Spinal cord (tissue), 10 donors: ENCODE measurements at places on chromosomes 1 and 21. TPM values are rescaled to one million over a fixed set of nuclear protein-coding genes. Genes with fewer than 3 reads are reported as not detected.
A peak's percentile ranks its signal among the peaks of the same experiment; 100 is the strongest.

Gene ASAP3
- 60.6 TPM for total RNA-seq

Gene GJB4
- total RNA-seq = not detected

Gene SPRR2D
- total RNA-seq = not detected

Gene NEK2
- total RNA-seq = 6.9 TPM

Gene OR2L2
- 0.39 TPM for total RNA-seq

Gene GSTM5
- total RNA-seq = 6.6 TPM

DNA sequence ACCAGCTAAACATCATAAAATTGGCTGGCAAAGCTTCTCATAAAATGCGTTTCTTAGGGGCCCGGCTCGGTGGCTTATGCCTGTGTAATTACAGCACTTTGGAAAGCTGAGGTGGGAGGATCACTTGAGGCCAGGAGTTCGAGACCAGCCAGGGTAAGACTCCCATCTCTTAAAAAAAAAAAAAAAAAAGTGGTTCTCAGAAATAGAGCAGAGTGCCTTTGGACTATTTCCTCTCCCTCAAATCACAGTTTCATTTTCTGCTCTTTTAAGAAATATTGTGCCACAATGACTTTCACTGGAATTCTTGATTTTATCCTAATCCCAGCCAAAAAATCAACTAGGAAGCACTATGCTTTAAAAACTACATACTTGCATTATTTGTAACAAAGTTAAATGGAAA lies 13.3 kb downstream of the HSF2BP start:
- no peaks in the 10 kb centered on the region for H3K36me3 ChIP-seq
- H3K27ac ChIP-seq = peak overlapping the region; percentile 58
- DNase-seq = no peak

DNA sequence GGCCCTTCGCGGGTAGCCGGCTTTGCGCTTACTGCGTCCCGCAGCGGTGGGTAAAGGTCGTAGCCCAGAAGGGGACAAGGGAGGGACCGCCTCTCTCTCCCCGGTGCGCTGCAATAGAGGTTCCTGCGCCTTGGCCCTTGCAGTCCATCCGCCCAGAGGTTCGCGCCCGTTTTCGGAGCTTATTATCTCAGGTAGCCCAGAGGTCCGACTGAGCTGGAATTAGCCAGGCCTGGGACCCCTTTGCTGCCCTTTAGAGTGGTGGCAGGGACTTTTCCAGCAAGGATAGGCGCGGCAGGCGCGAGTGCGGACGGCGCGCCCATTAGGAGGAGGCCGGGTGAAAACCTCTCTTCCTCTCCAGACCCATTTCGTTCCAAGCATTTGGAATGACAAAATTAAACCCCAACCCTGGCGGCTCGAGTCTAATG lies 5.0 kb downstream of the LHX4 start:
- peaks cover 99% of the 10 kb centered on the region for H3K27me3 ChIP-seq
- DNase-seq = no peak
- no peaks in the 10 kb centered on the region for H3K36me3 ChIP-seq

DNA sequence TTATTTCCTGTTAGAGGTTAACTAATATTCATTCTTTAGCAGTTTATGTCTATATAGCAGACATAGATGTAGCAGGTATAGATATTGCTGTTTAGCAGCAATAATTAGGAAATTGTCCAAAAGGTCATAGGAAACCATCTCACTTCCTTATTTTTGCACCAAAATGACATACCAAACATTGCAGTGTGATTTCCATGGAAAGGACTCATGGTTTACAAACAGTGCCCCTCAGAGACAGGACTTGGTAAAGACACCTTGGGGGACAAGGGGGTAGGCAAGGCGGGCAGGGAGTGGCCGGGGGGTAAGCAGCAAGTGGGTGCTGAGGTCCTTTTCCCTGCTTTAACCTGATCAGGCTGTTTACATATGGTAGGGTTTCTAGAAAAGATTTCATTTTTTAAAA lies 30.5 kb downstream of the BATF3 start:
- DNase-seq = no peak
- H3K27ac ChIP-seq = no peak overlapping the region
- H3K27me3 ChIP-seq = peaks cover 9% of the 10 kb centered on the region

GRCh38 chr21:18840239-18840638 lies 436.7 kb upstream of the TMPRSS15 start:
- DNase-seq = no peak
- H3K27ac ChIP-seq = no peak overlapping the region
- no peaks in the 10 kb centered on the region for H3K27me3 ChIP-seq
- H3K36me3 ChIP-seq = no peaks in the 10 kb centered on the region

DNA sequence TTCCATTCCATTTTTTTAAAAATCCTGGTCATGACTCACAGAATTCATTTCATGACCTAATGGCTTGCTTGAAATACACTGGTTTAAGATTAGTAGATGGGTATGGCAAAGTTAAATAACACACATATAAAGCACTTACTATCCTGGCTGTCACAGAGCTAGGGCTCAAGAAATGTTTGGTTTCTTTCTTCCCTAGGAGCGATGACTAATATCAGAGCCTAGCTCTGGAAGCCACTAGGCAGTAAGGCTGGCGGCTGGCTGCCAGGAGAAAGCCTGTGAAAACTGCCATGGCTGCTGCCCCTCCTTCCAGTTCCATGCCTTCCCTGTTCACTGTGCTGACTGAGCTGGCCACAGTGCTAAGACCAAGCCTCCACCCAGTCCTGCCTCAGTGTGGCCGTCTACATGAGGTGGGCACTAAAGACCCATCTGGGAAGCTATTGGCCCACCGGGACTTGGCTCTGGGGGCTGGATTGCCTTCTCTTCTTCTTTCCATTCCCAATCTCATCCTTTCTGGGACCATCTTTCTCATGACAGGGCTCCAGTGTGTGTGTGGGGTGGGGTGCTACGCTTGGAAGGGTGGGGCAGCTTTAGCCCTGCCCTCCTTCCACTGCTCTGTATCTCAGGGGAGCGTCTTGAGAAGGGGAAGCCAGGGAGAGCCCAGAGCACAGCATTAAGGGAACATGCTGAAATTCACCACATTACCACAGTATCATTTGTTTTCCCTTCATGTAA lies 10.8 kb upstream of the ASCL5 start:
- no peaks in the 10 kb centered on the region for H3K27me3 ChIP-seq
- peaks cover 80% of the 10 kb centered on the region for H3K36me3 ChIP-seq
- H3K27ac ChIP-seq = no peak overlapping the region
- H3K4me3 ChIP-seq = no peak overlapping the region

DNA sequence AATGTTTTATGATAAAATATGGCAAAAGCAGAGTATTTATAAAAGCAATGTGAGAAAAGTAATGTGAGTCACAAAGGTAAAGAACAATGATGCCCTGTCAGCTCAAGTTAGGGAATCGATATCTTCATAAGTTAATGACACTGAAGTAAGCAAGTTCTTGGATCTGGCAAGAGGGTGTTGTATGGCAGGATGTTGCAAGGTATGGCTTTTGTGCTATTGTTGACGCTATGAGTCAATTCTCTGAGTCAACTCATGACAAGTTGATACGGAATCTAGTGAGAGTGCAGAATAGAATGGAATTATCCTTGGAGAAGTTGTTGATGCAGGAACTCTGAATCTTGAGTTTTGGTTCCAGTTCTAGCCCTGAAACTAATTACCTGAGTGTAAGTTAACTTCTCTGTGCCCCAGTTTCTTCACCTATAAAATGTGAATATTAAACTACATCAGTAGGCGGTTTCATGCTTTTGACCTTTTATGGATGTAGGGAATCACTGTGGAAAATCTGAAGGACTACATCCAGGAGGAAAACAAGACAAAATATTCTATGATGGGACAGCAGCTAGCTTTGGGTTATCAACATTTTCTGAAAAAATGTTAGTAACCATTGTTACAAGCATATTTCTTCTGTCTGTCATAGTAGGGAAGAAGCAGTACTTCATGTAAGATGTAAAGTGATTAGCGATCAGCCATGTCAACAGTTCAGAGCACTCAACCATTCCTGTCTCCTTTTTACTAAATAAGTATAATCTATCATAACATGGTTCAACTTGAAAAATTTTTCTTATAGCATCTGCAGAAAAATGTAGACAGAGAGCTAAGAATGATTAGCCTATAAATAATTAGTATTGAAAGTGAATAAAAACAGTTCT lies 96.9 kb downstream of the ATP6V1G3 start:
- no peaks in the 10 kb centered on the region for H3K4me1 ChIP-seq
- DNase-seq = no peak
- no peak overlapping the region for H3K4me3 ChIP-seq
- no peaks in the 10 kb centered on the region for H3K27me3 ChIP-seq
- no peaks in the 10 kb centered on the region for H3K36me3 ChIP-seq

- peaks cover 2% of the 10 kb centered on the region for H3K27me3 ChIP-seq
- no peak overlapping the region for H3K4me3 ChIP-seq
- DNase-seq = no peak
- H3K4me1 ChIP-seq = peaks cover 3% of the 10 kb centered on the region
These were observed 48.3 kb upstream of the C1orf174 start for GRCh38 chr1:3948344-3948743.

DNA sequence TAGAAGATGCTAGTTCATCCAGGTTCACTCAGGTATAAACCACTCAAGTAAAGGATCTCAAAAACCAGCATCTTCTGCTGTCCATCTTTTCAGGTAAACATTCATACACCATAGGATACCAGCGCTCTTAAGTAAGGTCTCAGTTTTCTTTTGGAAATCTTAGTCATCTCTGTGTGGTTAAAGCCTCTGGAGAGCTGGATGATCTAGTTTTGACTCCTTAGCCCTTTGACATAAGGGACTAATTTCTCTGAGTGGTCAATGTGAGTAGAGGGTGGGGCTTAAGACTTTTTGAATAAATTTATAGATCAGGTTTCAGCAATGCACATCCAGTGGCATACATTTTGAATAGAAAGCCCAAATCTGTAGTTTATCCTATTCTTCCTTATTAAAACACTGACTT lies 92.3 kb downstream of the CTH start:
- DNase-seq = no peak
- no peaks in the 10 kb centered on the region for H3K4me1 ChIP-seq
- no peak overlapping the region for H3K27ac ChIP-seq
- no peaks in the 10 kb centered on the region for H3K27me3 ChIP-seq
- H3K36me3 ChIP-seq = no peaks in the 10 kb centered on the region

DNA sequence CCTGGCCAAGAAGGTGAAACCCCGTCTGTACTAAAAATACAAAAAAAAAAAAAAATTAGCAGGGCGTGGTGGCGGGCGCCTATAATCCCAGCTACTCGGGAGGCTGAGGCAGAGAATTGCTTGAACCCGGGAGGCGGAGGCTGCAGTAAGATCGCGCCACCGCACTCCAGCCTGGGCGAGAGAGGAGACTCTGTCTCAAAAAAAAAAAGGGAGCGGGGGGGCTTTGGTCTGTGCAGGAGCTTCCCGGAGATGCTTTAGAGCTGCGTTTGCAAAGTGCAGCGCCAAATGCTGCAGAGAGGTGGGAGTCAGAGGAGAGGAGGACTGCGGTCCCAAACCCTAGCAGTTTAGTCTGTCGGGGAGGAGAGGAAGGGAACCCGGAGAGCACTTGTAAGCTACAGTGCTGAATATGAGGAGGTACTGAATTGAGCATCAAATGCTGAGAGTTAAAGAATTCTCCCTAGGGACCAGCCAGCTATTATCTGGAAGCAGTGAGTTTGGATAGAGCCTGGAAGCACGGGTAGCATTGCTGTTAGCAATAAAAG lies 569 bp downstream of the FALEC start:
- H3K4me1 ChIP-seq = peaks cover 20% of the 10 kb centered on the region
- H3K36me3 ChIP-seq = peaks cover 17% of the 10 kb centered on the region
- no peaks in the 10 kb centered on the region for H3K27me3 ChIP-seq
- peak; percentile 72 for DNase-seq
- peak overlapping the region; percentile 87 for H3K4me3 ChIP-seq

- peak; percentile 67 for DNase-seq
- H3K4me3 ChIP-seq = no peak overlapping the region
- H3K27ac ChIP-seq = no peak overlapping the region
- H3K4me1 ChIP-seq = peaks cover 3% of the 10 kb centered on the region
These were observed 24.2 kb downstream of the ENO1 start for GRCh38 chr1:8854240-8854639.

GRCh38 chr1:9466780-9467758 lies 72.2 kb upstream of the SLC25A33 start:
- H3K4me3 ChIP-seq = no peak overlapping the region
- H3K27ac ChIP-seq = no peak overlapping the region
- no peaks in the 10 kb centered on the region for H3K36me3 ChIP-seq
- no peak for DNase-seq
- peaks cover 12% of the 10 kb centered on the region for H3K4me1 ChIP-seq

DNA sequence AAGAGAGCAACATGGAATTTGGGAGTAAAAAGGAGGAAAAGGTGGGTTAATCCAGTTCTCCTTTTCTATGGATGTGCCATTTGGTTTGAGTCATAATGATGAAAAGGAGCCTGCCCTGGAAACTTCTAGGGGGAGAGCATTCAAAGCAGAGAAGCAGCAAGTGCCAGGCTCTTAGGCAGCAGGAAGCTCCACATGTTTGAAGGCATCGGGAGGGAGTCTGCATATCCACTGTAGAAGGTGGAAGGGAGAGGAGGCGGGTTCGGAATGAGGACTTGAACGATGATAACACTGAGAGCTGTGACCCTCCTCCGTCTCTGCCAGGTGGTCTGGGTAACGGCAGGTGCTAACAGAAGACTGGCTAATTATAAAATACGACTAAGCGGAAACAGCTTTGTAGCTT lies 128.2 kb downstream of the RYR2 start:
- no peak overlapping the region for H3K4me3 ChIP-seq
- no peaks in the 10 kb centered on the region for H3K27me3 ChIP-seq
- no peaks in the 10 kb centered on the region for H3K36me3 ChIP-seq

GRCh38 chr1:150302338-150302737 lies 8.7 kb downstream of the MRPS21 start:
- H3K27me3 ChIP-seq = no peaks in the 10 kb centered on the region
- H3K27ac ChIP-seq = no peak overlapping the region
- H3K36me3 ChIP-seq = peaks cover 40% of the 10 kb centered on the region
- no peaks in the 10 kb centered on the region for H3K4me1 ChIP-seq

- peak; percentile 57 for DNase-seq
- H3K27me3 ChIP-seq = peaks cover 92% of the 10 kb centered on the region
- H3K4me1 ChIP-seq = peaks cover 45% of the 10 kb centered on the region
- H3K27ac ChIP-seq = no peak overlapping the region
These were observed 4.6 kb downstream of the LMX1A start for GRCh38 chr1:165351863-165352441.

DNA sequence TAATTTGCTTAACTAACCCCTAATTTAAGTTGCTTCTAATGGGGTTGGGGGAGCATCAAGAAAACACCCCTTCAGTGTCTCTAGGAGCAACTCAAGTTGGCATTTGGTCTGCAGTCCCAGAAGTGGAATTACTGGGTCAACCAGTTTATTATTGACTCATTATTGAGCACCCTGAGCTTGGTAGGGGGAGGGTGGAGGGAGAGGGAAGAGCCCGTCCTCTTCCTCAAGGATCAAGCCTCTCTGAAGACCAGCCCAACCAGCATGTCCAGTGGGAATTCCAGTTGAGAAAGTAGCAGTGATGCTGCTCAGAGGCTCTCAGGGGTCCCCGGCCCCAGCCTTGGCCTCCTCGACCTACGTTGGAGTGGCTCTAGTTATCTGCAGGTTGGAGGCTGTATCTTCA lies 2.1 kb upstream of the PLA2G2F start:
- no peaks in the 10 kb centered on the region for H3K27me3 ChIP-seq
- no peaks in the 10 kb centered on the region for H3K4me1 ChIP-seq
- H3K36me3 ChIP-seq = no peaks in the 10 kb centered on the region
- DNase-seq = no peak
- H3K27ac ChIP-seq = no peak overlapping the region
- no peak overlapping the region for H3K4me3 ChIP-seq

GRCh38 chr1:47438165-47439016 lies 547 bp downstream of the FOXD2 start:
- no peaks in the 10 kb centered on the region for H3K36me3 ChIP-seq
- peaks cover 92% of the 10 kb centered on the region for H3K27me3 ChIP-seq
- DNase-seq = no peak
